ENCODE measurements at places on chromosomes 2 and 18.

DNA sequence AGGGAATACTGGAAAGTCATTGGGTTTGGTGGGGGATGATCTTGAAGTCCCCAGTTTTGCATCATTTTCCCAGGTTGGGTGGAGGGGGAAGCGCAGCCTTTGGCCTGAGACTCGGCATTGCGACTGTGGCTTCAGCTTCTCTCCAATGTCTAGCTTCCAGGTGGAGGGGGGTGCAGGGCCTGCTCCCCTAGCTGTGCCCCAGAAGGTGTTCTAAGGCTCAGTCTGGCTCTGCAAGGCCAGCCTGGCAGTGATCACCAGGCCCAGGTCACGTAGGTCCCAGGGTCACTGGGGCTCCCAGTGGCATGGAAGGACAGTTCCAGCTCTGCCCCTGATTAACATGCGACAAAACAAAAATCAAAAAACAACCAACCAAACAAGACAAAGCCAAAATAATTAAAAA is 56.9 kb upstream of the HAAO start:
- DNase-seq: no peak

- no peak for DNase-seq
These were observed 47.2 kb downstream of the MEP1B start for GRCh38 chr18:32237049-32237448.

GRCh38 chr2:241567776-241568175 is 9.2 kb downstream of the BOK start:
- no peak for DNase-seq

GRCh38 chr2:16126517-16127275 is 186.3 kb downstream of the MYCN start:
- no peak for DNase-seq

- no peak for DNase-seq
These were observed 562.0 kb downstream of the NR4A2 start for GRCh38 chr2:155770516-155770915.
